ENCODE measurements at places on chromosomes 6 and 20. TPM values are rescaled to one million over a fixed set of nuclear protein-coding genes. Genes with fewer than 3 reads are reported as not detected.
A peak's percentile ranks its signal among the peaks of the same experiment; 100 is the strongest.

GRCh38 chr20:17691758-17692157 lies 8.0 kb upstream of the BANF2 start:
- no peak for DNase-seq

DNA sequence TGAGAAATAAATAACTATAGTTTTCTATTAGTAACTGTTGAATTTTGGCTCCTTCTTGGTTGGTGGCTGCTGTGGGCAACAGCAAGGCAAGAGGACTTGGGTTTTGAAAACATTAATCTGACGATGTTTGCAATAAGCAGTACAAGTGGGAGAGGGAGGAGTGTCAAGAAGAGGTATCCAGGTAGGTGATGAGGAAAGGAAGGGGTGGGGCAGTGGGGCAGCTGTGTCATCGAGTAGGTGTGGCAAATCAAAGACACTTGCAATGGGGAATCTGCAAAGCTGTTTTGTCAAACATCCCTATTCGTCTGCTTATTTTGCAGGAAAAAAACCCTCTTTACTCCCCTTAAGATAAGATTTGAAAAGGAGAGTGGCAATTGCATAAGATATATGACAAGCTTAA lies 171.9 kb upstream of the MAP3K7 start:
- no peak for DNase-seq

DNA sequence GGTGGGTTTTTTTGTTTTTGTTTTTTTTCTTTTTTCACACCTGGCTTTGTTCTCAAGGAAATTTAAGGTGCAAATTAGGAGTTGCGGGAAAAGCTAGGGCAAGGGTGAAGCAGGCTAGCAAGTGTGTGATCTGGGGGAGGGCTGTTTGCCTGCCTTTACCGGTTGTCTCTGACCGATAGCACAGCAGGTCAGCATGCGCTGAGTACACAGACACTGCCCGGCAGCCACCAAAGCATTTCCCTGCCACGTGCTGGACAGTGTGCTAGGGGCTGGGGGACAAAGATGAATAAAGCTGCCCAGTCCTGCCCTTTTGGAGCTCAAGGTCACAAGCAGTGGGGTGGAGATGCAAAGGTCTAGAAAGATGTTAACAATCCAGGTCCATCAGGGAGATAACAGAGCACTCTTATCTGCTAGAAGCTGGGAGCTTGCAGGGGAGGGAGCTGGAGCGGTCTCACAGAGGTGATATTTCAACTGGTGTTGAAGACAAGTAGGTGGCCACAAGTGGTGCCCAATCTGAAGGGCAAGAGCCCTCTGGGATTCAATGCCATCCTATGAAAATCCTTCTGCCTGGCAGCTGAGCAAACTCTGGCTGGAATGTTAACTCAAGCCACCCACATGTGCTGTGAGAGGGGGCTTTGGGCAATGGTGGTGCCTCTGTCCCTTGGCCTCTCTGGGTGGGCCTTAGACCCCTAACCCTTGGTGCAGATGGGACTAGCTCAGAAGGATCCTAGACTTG lies 24.5 kb downstream of the TTBK1 start:
- DNase-seq = no peak

DNA sequence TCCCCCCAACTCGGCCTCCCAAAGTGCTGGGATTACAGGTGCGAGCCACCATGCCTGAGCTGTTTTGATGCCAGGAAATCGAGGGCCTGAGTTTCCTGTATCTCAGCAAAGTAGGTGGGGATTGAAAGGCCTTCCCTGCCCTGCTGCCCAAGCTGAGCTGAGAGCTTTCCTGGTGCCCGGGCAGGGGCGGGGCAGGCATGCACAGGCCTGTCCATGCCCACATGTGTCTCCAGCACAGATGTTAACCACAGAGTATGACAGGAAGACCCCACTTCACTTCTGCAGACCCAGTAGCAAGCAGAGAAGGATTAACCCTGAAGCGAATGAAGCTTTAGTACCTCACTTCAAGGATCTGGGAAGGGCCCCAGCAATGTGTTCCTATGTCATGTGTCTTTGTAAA lies 66.0 kb downstream of the GPR6 start:
- DNase-seq = peak; percentile 40

CGAS gene
- 5.9 TPM for total RNA-seq

HEY2 gene
- 2.2 TPM for total RNA-seq

DNA sequence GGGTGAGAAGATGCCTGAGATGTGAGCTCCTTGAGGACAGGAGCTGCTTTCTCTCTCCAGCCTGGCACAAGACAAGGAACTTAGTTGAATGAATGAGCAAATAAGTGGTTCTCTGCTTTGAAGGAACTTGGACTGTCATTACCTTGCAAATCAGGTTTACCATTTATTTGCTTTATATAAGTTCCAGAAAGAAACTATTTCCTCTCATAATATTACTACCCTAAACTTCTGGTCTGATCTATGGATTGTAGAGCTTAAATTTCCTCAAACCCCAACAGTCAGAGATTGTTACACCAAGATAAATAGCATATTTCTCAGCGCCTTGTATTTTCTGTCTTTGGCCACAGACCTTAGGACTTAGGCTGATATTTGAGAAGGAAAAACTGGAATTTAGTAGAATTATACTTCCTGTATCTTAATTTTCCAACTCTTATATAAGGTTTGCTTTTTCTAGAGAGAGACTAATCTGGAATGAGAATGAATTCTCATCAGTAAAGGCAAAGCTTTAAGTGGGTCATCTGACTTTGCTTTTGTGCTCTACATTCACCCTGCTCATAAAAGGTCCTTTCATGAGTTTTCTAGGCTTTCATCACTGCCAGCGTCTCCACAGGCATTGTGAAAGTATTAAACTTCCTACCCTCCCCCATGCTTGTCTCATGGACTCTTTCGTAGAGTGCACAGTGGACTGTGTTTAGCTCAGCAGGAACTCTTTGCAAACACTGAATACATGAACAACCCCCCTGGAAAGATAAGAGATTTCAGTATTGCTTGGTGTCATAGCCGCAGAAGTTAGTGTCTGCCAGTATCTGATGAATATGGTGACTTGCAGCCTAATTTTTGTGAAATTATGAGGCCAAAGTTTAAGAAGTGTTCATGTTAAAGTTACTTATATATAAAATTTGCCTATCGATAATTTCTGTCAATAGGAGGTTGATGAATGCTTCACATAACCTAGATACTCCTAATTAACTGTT lies 74.0 kb downstream of the PTPRA start:
- DNase-seq = no peak

RSPO4 gene
- total RNA-seq = 10.9 TPM

Data from upper lobe of right lung (tissue), 1 donor.